Nucleus accumbens (tissue), 56 donors: ENCODE measurements at places on chromosomes 4 and X.

DNA sequence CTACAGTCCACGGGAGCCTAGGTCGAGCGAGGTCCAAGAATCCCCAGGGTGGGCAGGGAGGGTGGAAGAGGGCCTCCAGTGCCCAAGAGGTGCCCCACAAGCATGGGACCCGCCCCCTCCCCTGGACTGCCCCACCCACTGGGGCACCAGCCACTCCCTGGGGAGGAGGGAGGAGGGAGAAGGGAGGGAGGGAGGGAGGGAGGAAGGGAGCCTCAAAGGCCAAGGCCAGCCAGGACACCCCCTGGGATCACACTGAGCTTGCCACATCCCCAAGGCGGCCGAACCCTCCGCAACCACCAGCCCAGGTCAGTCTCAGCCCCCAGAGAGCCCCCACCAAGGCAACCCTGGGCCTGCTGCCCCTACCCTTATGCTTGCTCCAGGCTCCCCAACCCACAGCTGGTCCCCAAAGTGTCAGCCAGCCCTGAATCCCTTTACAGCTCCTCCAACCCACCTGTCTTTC, at the start of gene GATA1:
Gene GATA1, plus strand, starts transcription at position 250 of the 460 bp plus-strand sequence. CDS start 4,520 bp downstream, outside the sequence.
- DNase-seq: no peak

DNA sequence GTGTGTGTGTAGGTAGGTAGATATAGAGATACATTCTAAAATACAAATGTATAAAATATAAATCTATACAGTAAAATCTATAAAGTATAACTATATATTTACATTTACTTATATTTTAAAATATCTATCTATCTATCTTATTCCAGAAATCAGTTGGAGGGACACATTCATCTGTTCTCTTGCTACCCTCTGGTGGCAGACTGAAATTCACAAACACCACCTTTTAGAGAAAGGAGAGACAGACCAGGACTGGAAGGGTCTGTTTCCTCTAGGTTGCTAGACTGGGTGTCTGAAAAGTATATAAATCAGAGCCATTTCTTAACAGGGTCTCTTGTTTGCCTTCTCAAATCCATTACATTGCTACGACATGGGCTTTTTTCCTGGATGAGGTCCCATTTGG, 343.0 kb downstream of the OPHN1 start:
- no peak for DNase-seq

GRCh38 chrX:155127465-155127864, 56.2 kb downstream of the BRCC3 start:
- DNase-seq: no peak

GRCh38 chrX:50697691-50698090, 116.3 kb downstream of the SHROOM4 start:
- no peak for DNase-seq

DNA sequence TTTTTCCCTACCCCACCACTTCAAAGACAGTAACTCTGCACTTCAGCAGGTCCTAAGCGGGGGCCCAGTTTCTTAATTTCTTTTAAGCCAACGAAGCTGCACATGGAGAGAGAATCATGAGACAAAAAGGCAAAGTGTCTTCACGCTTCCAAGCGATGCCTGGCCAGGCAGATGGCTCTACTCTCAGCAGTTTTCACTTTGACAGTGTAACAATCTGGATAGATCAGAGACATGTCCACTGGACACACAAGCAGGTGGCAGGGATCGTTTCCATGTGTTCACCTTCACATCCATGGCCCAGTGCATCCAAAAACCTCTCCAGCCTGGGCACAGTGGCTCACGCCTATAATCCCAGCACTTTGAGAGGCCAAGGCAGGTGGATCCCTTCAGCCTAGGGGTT, 27.8 kb downstream of the PPP2R2C start:
- no peak for DNase-seq

GRCh38 chr4:113627321-113627720, 134.2 kb downstream of the CAMK2D start:
- DNase-seq: no peak

DNA sequence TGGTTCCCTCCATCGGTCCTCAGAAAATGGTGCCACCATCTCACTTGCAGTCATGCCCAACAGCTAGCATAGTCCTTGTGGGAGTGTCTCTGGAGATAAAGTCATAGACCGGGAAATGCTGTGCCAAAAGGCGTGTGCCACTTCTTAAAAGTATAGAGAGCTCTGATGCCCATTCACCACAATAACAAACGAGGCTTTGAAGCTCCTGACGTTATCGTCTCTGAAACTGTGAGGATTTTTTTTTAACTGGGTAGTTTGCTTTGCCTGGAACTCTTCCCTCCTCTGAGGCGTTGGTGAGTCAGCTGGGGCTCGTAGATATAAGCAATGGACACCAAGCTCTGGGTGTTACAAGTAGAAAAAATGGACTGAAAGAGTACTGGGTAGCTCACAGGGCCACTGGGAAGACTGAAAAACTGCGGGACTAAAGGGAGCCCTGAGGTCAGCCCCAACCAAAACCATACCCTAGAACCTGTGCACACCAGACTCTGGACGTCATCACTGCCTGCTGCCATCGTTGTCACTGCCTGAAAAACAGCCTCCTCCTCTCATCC, 89.4 kb upstream of the TRIM2 start:
- DNase-seq: no peak

DNA sequence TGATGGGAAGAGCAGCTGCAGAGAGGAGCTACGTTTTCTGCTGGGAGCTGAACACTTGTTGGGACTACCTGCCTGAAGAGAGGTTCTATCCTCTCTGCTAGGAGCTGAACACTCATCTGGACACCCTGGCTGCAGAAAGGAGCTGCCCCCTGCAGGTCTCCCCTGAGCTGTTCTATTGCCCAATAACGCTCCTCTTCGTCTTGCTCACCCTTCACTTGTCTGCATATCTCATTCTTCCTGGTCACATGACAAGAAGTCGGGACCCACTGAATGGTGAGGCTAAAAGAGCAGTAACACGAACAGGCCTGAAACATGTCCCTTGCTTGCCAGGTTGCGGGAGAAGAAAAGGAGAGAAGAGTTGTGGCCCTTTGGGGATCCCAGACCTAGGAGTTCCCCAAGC, 27.8 kb downstream of the NAA11 start:
- no peak for DNase-seq
